Nucleus accumbens (tissue), 56 donors: ENCODE measurements at places on chromosomes 12 and 14.

DNA sequence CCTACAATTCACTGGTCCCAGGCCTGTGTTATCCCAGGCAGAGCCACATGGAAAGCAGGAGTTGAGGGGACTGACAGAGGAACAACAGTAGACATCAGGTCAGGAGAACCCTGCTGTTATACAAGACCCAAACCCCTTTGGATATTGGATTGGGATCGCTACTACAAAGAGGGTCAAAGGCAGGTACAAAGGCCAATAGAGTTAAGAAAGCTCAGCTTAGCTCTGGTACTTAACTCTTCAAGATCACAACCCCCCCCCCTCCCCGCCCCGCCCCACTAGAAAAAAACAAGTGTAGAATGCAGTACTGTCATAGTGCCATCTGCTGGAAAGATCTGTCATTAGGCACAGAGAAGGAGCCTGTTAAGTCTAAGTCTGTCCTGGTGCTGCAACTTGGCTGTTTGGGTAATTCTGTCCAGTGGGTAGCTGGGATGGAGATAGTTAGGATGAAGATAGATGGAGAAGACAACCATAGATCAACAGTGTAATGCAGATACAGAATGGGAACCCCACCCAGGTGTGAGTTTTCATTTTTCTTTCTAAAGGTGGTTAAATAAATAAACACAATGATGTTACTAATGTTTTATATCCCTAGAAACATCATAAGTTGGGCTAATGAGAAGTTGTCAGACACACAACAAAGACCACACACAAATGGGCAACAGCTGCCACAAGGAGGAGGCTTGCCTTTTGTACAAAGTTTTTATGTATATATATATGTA lies 17.2 kb downstream of the REM2 start:
- DNase-seq, result no peak

GRCh38 chr12:125330645-125331341 lies 265.6 kb downstream of the AACS start:
- peak; percentile 74 for DNase-seq

DNA sequence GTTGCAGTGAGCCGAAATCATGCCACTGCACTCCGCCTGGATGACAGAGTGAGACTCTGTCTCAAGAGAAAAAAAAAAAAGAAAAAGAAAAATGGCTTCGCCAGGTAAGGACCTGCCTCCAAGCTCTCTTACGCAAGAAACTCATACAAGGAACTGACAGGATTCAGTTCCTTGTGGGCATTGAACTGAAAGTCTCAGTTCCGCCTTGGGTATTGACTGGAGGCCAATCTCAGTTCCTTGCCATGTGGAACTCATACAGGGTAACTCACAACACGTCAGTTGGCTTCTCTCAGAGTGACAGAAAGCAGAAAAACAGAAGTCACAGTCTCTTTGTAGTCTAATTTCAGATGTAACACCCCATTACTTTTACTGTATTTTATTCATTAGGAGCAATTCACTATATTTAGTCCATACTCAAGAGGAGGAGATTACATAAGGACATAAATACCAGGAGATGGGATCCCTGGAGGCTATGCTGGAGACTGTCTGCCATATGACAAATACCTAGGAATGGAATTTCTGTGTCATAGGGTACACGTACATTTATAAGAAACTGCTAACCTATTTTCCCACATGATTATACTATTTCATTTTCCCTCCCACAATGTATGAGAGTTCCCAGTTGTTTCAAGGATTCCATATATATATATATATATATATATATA lies 11.4 kb upstream of the NOPCHAP1 start:
- DNase-seq, result no peak

GRCh38 chr14:68413509-68413908 lies 379.4 kb downstream of the ZFP36L1 start:
- no peak for DNase-seq

- DNase-seq, result no peak
These were observed 30.9 kb upstream of the STRN3 start for GRCh38 chr14:31057035-31057434.

DNA sequence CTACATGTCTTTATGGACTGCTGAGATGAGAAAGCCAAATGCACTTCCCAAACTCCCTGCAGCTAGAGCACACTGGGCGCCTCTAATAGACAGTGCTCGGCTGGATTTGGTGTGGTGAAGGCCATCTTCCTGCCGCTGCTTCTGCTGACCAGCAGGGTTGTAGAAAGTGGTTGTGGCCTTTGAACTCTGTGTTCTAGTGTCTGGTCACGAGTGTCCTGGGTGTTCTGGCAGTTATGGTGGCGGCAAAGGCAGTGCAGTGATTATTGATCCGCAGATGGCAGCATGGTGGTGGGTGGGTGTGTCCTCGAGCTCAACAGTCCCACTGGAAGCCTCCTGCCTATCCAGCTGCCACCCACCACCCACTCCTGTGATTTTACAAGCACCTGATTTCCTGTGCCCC lies 43.4 kb downstream of the SMIM41 start:
- no peak for DNase-seq

DNA sequence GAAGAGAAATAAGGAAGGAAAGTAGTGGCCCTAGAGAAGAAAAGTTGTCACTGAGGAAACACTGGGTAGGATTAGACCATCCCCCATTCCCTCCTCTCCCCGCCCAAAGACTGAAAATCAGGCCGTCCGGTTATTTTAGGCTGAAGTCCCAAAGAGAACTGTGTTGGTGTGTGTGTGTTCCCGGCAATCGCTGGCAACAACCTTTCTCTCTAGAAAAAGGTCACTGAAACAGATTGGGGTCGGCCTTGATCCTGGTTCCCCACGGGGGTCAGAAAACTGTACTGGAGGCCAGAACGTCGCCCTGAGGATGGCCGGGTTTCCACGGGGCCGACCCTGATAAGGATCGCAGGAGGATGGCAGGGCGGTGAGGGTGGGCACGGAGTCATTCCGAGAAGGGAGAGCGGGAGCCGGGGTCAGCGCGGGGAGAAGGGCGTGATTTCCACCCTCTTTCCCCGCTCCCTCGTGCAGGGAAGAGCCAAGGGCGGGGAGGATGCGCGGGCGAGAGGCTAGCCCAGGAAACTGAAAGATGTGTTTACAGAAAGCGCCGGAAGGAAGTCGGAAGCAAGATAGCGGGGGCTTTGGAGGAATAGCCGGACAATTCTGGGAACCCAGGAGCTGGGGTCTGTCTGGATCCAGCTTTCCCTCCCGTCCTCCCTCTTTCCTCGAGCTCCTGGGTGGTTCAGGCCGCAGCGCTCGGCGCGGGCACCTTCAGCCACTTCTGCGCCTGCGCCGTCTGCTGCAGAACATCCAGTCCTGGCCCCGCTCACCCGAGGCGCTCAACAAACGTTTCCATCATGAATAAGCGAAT lies 25.3 kb upstream of the SPTLC2 start:
- DNase-seq, result peak; percentile 66

GRCh38 chr14:65070471-65070976 lies 31.8 kb downstream of the MAX start:
- no peak for DNase-seq

- DNase-seq, result no peak
These were observed 169.1 kb upstream of the TBX3 start for GRCh38 chr12:114852976-114853529.

DNA sequence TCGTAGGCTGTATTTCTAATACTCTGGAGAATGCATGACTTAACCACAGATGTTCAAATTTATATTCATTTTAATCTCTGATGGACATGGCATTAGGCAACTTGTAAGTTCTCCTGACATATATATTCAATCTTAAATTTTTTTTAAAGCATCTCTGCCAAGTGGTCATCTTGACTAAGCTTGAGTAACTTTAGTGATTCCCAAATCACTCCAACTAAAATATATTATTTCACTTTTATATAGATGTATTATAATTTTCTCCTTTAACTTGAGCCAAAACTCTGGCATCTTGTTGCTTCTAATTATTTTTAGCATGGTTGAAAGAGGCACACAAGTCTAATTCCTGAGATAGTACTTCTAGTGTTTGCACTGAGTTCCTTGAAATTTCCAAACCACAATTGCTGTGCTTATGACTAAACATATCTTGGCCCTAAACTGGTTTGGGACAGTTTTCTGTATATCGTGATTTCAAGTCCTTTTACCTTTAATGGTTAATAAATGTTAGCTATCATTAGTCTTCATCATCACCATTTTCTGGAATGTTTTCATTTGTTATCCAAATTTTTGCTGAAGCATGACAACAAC lies 8.4 kb downstream of the LRFN5 start:
- DNase-seq, result no peak

DNA sequence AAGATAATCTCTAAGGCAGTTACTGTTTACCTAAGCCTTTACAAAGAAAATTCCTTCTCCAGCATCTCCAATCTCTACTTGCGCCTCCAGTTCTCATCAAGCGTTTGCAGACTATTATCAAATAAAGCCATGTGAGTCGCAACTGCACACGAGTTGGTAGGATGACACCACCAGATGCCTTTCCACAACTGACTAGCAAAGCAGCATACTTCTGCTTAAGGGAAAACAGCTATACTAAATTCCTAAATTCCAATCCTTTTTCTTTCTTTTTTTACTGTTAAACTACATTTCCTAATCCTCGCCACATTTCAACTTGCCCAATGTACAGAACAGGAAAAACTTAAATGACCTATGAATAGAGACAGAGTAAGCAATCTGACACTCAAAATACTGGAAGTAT lies 166.7 kb downstream of the ITPR2 start:
- no peak for DNase-seq

DNA sequence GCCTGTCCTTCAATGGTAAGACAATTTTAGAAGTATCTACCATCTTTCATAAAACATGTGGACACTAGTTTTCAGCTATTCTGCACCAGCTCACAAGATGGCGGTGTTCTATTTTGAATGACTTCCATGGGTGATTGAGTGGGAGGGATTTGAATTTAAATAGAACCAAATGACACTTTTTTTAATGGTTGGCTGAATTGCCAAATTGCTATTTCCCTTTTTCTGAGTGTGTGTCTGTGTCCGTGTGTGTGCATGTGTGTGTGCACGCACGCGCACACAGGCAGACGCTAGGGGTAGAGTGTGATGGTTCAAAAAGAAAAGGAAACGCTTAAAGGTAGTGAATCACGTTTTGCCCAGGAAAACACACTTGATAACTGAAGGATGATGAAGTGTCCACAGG lies 362.6 kb downstream of the DAD1 start:
- no peak for DNase-seq

DNA sequence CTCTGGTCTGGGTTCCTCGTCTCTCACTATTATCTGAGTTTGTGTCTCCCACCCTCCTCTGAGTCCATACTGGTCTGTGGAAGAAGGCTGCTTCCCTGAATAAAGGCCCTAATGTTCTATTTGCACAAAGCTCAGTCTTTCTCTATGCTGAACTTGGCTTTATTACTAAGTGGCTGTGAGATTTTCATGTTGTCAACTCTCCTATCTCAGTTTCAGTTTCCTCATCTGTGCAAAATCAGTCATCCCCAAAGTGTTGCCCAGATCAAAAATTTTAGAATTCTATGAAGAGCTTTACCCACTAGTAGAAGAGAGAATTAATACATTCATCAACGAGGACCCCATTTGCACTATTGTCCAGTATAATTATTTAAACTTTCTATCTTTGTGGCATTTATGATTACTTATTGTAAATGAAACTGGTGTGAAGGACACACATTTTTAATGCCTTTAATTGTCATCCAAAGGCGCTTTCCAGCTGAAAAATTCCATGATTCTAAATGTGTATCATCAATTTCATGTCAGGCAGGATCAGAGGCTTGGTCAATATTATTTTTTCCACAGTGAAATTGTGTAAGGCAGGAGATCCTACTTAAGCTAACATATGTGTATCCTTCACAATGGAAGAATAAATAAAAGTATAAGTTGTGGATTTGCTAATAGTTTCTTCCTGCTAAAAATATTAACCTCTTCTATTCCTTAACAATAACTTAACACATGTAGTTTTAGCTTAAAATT lies 79.1 kb upstream of the EEA1 start:
- DNase-seq, result no peak

GRCh38 chr14:45705940-45706534 lies 453.0 kb upstream of the MIS18BP1 start:
- DNase-seq, result no peak

- DNase-seq, result no peak
These were observed 33.1 kb upstream of the DICER1 start for GRCh38 chr14:95190346-95190840.

DNA sequence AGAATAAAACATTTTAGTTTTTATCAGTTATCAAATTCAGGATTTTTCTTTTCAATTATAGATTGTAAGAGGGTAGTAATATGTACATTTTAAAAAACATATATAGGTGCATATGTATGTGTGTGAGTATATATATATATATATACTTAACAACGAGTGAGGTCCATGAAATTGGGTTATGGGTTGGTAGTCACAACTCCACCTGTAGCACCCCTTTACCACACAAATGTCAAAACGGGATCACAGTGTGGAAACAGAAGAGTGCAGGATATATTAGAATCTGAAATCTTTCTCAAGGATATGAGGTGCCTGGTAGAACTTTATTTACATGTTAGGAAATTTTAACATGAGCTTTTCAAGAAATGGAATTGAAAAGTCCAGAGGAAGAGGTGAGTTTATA lies 31.3 kb downstream of the MIA2 start:
- DNase-seq, result no peak

DNA sequence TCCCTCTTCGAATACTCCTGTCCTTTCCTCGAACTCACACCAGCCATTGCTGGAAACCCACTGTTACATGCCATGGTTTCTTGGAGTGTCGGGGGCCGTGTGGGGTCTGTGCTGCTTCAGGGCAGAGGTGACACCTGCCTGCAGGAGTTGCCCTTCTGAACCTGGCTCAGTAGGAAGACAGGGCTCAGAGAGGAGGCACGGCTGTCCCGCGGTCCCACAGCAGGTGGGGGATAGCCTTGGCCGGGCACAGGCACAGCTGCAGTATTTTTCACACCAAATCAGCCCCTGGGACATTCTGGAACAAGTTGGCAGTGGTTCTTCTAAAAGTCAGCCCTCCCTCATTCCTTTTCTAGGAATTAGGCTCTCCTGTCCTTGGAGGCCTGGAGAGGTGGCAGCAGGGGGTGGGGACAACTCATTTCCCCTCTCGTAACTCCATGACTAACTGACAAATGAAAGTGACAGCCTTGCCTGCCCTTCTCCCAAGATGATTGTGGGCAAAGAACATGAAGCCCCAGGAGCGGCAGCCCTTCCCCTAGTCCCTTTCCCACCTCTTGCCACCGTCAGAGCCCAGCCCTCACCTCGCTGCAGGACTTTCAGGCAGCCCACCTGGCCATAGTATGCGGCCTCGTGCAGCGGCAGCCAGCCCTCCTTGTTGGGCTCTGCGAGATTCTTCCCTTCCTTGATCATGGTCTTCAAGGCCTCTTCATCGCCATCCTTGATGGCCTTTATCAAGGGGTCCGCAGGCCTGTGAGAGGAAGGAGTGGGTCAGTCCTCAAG lies 22.4 kb downstream of the ASB2 start:
- no peak for DNase-seq
